Activated CD4-positive, alpha-beta T cell treated with anti-CD3 and anti-CD28 coated beads, Interleukin-2, amount 50 U/mL, for 24 hours (primary cell): ENCODE measurements at places on chromosomes 7 and 10.

GRCh38 chr10:38102880-38103279 lies 8.7 kb downstream of the ZNF37A start:
- no peak for DNase-seq

GRCh38 chr7:75722373-75722772 lies 16.4 kb downstream of the HIP1 start:
- no peak for DNase-seq

- no peak for DNase-seq
Observed at GRCh38 chr10:59651902-59652301, 57.7 kb downstream of the SLC16A9 start.

GRCh38 chr10:88565072-88565471 lies 18.0 kb downstream of the RNLS start:
- no peak for DNase-seq

DNA sequence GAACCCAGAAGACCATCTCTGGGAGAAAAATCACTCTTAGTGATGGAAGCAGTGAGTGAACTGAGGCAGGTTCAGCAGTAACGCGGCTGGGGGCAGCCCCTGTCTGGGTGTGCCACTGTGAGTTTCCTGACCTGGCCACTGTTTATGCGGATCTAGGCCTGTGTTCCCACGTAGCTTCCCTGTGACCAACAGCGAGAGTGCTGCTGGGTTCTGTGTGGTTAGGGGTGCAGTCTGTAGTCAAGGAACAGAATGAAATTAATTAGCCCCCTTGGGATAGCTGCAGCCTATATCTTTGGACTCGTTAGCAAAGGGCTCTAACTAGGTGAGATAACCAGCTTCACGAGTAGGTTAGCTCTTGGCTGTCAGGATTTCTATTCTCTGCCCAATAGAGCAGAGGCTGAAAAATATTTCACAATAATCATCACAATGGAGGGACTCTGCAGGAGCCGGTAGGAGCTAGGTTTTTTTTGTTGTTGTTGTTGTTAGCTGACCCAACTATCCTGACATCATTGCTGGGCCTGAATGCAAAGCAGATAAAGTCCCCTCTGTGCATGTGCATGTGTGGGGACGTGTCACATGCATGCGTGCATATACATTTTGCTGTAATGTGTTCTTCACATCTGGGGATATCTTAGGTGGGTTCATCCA lies 164.9 kb downstream of the TMEM178B start:
- DNase-seq: no peak
